ENCODE measurements at places on chromosomes 1 and 21. TPM values are rescaled to one million over a fixed set of nuclear protein-coding genes. Genes with fewer than 3 reads are reported as not detected.

The RAVER2 gene
- 12.3 TPM for total RNA-seq

The CRYZL1 gene
- 21.5 TPM for total RNA-seq

The DRAM2 gene
- 19.2 TPM for total RNA-seq

The INSRR gene
- not detected for total RNA-seq

The RHD gene
- total RNA-seq, result not detected

All from psoas muscle (tissue), 8 donors.